ENCODE measurements at places on chromosomes 12 and 14.
A peak's percentile ranks its signal among the peaks of the same experiment; 100 is the strongest.

DNA sequence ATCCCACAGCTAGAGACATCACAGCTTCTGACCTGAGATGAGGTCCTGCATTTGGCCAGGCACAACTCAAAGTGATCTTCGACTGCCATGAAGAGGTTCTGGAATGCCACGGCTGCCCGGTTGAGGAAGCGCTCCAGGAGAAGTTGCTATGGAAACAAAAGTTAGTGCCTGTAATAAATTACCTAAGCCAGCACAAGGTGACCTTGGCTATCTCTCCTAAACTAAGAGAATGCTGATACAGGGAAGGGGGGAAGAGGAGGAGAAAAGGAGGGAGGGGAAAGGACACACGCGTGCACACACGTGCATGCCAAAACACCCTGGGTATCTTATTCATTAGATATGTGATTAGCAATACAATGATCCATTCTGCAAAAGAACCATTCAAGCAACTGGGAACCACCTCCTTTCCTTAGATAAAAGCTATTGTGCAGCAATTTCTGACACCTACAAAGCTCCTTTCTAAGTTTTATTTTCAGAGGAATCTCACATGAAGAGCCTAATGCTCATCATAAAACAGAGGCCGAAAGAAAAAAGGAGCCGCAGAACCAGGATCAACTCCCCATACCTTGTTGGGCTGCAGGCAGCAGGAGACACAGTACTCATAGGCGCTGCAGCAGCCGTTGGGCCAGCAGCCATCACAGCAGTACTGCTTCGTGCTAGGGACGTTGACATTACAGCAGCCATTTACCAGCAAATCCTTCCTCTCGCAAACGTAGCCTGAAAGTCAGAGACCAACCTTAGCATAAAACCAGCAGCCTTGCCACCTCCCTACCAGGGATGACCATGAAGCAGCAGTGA is 17.9 kb downstream of the SPRING1 start:
- no peak for DNase-seq

DNA sequence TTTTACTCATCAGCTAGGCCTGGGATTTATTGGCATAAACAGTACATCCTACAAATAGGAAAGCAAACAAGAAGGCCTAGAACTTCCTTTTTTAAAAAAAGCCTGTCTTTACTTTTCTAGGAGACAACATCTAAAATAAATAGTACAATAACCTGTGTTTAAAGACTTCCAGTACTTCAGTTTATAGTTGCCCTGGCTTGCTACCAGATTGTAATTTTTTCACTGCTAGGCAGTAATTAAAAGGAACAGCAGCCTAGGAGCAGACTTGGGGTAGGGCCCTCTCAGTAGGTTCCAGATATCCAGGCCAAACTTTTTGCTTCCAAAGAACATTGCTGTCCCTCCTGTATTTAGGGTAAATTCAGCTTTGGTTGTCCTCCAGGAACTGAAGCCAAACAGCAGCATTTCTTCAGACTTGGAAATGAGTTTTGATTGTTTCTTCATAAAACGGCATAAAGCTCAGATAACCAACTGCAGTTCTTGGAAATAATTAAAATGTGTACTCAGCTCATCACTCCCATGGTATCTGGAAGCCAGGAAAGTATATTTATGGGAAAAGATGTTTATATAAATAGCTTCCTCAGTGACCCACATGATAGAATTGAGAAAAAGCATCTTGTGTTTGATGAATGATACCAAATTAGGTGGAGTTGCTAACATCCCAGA is 61.7 kb downstream of the PPP1R36 start:
- no peak for DNase-seq

DNA sequence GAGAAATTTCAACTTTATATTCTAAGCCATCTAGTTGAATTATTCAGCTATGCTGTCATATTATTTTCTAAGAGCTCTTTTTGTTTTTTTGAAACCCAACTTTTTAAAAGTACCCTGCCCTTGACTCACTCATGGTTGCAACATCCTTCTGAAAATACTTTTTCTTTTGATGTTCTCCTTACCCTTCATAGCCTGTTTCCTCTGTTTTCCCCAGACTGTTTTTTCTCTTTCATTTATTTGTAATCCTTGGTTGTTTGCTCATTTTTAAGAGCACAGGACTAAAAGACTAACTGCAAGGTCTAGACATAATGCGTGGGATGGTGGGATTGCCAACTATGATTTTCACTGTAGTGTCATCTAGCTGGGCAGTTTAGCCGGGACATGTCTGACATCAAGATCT is 21.2 kb upstream of the CDKL1 start:
- no peak for DNase-seq

- DNase-seq: peak; percentile 82
Measured at GRCh38 chr12:14403711-14404196, 38.3 kb downstream of the ATF7IP start.

GRCh38 chr12:101570047-101570446 is 24.7 kb upstream of the MYBPC1 start:
- DNase-seq: no peak

DNA sequence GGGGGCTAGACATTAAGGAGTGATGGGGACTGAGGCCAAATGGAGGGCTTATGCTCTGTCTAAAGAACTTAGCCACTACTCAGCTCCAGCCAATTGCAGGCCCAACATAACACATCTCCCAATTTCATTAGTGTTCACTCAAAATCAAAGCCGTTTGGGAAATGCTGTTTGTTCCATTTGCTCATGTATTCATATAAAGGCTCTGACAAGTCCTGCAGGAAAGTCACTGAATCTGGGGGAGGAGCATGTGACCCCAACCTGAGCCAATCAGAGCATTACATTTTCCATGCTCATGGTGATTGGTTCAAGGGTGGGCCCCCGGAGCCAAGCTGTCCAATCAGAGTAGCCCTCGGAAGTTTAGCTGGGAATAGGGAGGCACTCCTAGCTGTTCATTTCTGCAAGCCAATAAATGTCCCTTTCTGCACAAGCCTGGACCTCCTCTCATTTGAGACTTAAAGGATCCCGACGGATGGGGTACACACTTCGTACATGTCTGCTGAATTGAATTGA is 20.9 kb downstream of the SDSL start:
- DNase-seq: no peak

DNA sequence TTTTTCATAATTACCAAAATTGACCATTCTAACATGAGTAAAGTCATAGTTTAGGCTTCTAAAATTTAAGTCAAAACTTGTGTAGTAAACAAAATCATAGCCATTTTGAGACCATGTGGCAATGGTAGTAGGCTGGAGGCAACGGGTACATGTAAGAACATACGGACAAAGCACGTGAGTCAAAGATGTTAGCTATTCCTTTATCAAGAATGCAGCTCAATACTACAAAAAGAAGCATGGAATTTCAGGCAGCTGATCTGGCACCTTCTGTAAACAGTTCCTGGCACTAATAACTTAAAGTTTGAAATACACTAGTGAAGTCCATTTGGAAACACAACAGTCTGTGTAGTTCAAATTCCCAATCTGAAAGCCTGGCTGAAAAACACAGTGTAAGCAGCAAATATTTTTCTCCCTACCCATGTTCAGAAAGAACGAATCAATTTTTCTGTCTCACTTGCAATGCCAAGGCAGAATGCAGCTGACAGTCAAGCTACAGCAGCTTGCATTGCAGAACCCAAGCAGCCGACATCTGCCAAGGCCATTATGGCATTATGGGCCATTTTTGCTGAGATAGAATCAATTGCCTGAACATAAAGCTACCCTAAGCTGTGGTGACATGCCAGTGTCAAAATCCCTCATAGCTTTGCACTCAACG is 29.3 kb downstream of the MYF5 start:
- DNase-seq: no peak

- no peak for DNase-seq
Measured at GRCh38 chr12:59890896-59891579, 295.2 kb downstream of the SLC16A7 start.

DNA sequence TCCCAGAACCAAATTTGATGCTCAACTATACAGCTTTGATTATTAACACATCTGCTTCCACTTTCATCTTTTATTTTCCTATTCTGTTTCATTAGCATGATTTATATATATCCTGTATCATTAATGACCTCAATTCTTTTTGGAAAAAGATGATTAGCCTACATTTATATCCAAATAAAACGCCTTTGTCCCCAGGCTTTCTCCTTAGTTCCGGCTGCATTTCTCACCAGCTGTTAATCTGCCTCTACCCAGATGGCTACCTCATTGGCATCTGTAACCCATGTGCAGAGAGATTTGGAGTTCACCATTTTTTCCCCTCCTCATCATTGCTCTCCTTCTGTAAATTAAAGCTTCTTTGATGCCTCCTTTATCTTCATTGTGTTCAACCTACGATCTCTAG is 336.8 kb upstream of the RGS6 start:
- no peak for DNase-seq

DNA sequence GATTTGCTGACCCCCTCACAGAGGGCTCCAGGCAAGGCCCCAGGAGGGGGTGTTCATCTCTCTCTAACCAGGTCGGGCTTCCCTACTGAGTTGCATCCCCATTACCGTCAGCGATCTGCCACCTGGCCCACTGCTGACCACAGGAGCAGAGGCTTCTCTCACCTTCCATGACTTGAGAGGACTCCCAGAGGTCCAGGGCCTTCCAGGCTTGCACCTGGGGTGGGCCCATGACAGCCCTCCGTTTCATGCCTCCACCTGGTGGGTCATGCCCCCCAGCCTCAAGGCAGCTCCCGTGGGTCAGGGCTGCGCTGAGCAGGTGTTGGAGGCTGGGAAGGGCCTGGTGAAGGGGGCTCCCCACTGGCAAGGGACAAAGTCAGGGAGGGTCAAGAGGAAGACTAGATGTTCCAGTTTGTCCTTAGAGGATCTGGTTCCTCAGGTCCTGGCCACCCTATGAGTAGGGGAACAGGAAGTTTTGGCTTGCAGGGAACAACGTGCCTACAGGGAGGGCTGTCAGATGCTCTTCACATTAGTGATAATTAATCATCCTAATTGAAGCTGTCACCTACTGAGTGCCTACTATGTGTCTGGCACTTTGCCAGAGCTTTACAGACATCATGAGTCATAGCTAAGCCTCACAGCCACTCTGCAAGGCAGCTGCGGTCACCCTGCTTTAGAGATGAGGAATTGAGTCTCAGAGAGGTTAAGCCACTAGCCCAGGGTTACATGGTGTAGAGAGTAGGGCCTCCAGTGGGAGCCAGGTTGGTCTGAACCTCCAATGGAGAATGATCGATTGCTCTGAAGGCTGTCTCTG is 13.8 kb downstream of the NFKBIA start:
- DNase-seq: peak; percentile 39

DNA sequence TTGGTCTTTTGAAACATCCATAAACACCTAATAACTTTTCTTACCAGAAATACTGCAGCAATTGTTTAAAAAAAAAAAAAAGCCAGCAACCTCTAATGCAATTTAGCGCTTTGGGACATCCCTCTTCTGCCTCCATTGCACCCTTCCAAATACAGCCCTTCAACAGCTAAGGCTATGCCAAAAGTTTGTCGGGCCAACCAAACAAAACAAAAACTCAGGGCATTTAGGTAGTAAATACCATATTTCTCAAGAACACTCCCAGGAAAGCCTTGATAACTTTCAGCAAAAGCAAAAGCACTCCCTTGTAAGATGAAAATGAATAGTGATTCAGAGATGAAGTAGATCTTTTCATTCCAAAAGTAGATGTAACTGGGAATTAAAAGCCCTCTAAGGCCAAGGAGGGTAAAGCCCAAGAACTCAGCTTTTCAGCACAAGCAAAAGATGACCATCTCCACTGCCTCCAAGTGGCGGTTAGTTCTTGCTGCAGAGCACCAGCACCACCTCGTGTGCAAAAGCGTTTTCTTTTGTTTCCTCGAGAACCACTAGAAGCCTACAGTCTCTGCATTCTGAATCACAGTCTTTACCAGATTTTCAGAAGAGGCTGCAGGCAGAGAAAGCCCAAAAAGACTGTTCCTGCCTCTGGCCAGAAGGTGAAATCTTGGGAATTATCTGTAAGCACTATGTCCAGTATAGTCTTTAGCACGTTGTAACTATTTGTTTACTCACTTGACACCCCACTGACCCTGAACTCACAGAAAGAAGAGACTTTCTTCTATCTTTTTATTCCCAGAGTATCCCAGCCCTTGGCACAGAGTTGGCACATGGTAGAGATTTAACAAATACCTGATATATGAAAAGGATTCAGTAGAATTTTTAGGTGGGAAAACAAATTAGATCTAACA is 53.1 kb downstream of the SIX6 start:
- peak; percentile 68 for DNase-seq

GRCh38 chr14:92945959-92946846 is 23.3 kb downstream of the CHGA start:
- no peak for DNase-seq

GRCh38 chr14:91015435-91015834 is 45.0 kb downstream of the RPS6KA5 start:
- no peak for DNase-seq

- no peak for DNase-seq
Measured at GRCh38 chr12:114166362-114166761, 200.2 kb upstream of the RBM19 start.

GRCh38 chr14:55450539-55450938 is 10.1 kb upstream of the TBPL2 start:
- no peak for DNase-seq

DNA sequence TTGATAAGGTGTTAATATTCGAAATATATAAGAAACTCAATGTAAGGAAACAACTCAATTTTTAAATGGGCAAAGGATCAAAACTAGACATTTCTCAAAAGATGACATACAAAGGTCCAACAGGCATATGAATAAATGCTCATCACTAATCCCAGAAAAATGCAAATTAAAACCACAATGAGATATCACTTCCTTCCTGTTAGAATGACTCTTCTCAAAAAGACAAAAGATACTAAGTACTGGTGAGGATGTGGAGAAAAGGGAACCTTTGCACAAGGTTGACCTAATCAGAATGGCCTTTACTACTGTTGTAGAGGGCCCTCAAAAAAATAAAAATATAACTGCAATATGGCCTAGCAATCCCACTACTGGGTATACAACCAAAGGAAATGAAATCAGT is 383.4 kb downstream of the KCNH5 start:
- no peak for DNase-seq

- no peak for DNase-seq
Measured at GRCh38 chr12:76288218-76288617, 60.0 kb downstream of the BBS10 start.

DNA sequence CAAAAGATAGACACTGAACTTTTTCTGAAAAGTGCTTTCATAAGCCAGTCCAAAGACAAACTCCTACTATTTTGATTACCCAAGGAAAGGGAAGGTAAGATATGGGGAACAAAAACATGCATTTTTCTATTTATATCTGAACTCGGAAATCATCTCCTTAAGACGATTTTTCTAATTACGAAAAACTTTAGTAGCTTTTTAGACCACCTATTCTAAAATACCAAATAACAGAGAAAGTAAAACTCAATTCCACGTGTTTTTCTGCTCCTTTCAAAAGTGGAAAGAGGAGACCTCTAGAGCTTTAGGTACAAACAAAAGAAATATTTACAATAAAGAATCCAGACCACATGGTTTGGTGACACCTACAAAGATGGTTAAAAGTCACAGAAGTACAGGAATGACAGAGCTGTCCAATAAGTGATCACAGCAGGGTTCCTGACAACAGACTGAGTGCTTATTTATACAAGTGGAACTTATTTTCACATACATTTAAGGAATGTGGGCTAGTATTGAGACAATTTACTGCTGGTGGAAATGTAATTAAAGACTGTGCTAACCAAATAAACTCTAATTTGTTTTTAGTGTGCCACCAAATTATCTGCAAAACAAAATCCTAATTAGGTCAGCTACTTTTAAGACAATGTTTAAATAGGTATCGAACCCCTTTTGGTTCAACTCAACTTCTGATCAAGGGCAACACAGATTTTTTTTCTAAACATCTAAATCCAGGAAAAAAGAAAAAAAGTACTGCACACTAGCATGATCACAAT is 2.4 kb downstream of the LRIG3 start:
- no peak for DNase-seq

GRCh38 chr14:32374155-32374554 is 45.1 kb downstream of the AKAP6 start:
- no peak for DNase-seq

GRCh38 chr12:32828552-32828951 is 68.0 kb downstream of the PKP2 start:
- no peak for DNase-seq

All from NCI-H1436 (cell line).